Mucosa of descending colon (tissue), 3 donors: ENCODE measurements at places on chromosomes 4 and X. TPM values are rescaled to one million over a fixed set of nuclear protein-coding genes. Genes with fewer than 3 reads are reported as not detected.

GRCh38 chrX:13469963-13470684, 99.3 kb upstream of the EGFL6 start:
- DNase-seq: no peak

DNA sequence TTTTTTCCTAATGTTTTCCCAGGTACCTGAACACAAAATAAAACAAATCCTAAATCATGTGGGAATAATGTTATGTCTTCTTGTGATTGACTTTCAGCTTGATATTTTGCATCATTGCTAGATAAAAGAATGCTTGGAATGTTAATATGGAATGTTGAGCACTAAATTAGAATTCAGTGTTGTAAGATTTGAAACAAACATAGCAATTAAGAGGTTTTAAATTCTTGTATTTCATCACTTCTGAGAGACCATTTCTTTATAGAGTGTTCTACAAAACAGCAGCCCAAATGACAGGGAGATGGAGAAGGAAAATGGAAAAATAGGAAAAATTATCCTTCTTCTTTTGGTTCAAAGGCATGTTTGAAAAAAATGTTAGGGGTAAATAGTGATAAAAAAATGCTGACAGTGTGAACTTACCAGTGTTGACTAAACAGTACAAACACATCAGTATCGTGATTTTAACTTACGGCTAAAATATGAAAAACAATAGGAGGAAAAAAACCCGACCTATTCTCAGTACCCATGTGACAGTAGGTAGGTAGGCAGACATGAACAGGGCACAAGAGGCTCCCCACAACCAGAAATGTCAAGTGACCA, 102.6 kb upstream of the PDE5A start:
- DNase-seq: no peak

GRCh38 chrX:41599507-41599906, 89.3 kb upstream of the GPR34 start:
- DNase-seq: no peak

DNA sequence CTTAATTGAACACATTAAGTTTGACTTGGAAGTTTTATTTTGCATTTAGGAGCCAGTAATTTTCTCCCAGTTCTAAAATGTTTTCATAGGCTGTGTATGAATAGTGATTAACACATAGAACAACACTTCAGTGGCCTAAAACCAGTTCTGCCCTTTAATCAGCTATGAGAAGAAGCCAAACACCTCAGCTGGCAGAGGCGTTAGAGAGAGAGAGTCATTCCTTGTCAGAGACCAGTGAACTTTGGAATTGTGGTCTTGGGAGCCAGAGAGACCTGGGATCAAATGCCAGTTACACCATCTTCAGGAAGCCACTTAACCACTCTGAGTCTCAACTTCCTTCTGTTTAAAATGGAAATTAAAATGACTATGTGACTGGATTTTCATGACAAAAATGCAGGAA, 39.3 kb upstream of the PRPS2 start:
- no peak for DNase-seq

Gene ATP1B4
- total RNA-seq: not detected

DNA sequence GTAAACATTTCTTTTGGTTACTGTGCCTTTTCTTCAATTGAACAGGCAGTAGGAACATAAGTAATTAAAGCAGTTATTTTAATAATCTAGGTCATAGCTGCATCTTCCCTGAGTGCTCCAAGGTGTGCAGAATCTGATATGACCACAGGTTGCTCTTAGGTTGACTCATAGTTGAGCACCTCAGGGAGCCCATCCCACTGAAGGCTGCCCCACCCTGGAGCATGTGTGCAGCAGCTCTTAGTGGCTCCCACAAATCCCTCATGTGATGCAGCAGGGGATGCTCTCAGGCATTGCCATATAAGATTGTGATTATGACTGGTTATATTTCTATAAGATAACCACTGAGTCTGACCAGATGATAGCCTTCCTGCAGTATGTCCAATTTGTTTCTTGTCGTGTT, 72.3 kb downstream of the ZNF518B start:
- DNase-seq: no peak

- no peak for DNase-seq
Observed at GRCh38 chrX:44189116-44189515, 154.4 kb downstream of the EFHC2 start.

DNA sequence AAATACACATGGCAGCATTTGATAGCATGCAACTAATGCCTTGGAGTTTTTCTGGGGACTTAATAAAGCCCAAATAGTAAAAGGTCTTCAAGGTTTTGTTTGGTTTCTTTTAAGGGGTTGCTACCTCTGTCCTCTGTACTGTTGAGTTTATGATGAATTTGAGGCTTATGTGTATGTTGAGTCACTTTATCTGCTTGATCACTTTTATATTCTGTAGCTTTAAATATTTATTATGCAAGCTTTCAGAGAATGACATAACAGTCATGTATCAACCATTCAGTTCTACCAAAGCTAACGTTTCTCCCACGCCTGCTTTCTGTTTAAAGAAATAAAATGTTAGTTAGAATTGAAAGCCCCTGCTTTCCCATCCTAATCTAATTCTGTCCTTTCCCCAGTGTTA, 122.2 kb downstream of the NHS start:
- DNase-seq: no peak

DNA sequence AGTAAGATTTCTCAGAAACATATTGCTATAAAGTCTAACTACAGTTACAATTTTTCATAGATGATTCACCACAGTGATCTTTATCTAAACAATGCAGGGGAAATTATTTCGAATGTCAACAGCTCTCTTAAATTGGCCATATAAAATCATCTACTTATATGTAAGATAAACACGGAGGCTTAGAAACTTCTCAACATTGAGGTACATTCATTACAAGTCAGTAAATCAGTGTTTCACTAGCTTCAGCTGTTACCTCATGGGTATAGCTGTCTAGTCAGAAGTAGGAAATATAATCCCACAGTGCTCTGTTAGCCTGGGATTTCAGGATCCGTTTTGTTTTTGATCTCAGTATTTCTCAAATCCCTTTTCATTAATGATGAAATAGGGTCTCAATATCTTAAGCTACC, 43.2 kb downstream of the PCDH7 start:
- DNase-seq: no peak

Gene POF1B
- 141 TPM for total RNA-seq

DNA sequence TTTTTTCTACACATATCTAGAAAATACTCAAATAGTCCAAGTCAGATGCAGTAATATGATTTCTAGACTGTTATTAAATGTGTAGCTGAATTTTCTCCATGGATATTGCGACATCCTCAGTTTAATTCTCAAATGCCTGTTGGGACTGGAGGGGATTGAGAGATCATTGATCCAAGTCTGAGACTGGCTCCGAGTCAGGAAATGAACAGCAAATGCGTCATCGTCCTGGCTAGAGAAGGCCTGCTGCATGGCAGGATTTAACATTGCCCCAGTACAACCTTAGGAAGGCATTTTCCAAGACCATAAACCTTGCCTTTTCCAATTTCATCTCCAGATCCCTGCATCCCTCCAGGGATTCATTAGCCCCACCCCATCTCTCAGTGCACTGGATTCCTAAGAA, 56.6 kb upstream of the SLC6A14 start:
- no peak for DNase-seq

DNA sequence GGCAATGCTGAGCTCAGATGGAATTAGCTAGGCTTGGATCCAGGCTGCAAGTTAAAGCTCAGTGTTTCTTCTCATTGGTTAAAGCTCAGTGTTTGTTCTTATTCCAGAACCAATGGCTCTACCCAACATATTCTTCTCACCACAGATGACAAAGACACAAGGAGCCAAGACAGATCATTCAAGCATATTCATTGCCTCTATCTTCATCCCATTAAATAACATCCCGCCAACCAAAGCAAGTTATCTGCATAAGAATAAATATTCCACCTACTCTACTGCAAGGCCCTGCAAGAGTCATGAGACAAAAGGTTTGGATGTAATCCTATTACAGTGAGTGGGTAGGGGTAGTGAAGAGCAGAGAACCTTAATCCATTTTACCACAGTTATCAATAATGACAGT, 766.5 kb downstream of the C4orf33 start:
- no peak for DNase-seq

Gene AMBN
- not detected for total RNA-seq

DNA sequence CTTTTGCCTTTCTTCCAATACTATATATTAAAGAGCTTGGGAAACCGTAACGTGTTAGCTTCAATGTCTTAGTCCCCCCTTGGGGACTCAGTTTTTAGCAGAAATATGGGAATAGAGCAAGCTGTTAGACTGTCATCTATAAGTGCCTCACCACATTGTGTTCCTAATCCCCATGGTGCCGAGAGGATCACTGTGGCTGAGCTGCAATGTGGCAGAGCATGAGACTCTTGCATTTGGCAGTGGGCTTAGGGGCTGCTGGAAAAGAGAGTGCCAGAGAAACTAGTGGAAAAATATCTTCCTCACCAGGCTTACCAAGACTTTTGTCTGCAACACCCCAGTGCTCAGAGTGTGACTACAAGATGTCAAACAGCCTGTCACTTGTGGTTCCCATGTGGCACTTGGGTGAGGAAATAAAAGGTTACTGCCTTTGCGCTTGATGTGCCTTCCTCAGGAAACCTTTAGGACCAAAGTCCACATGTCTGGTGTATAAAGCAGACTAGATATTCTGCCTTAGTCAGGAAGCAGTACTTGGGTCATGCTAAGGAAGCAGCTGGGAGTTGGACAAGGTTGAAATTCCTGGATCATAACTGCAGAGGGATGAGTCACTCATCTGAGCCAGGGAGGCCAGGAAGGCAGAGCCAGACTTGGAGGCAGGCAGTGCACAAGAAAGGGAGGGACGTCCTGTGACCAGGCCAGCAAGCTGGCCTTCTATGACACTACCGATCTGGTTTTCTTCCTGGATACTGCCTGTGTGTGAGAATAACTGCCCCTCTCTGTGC, 9.7 kb upstream of the MAGEA4 start:
- no peak for DNase-seq

Gene FGF13
- total RNA-seq: 12.8 TPM

DNA sequence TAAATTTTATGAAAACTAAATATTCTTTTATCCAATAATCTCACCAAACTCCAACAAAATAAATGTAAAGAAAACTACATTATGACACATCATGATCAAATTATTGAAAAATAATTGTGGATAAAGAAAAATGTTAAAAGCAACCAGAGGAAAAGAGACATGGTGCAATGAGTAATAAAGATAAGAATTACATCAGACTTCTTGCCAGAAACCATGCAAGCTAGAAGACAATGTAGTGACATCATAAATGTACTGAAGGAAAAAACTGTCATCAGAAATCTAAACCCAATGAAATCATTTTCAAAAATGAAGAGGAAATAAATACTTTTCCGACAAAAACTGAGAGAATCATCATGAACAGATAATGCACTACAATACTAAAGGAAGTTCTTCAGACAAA, 135.9 kb upstream of the EOLA2 start:
- DNase-seq: no peak

DNA sequence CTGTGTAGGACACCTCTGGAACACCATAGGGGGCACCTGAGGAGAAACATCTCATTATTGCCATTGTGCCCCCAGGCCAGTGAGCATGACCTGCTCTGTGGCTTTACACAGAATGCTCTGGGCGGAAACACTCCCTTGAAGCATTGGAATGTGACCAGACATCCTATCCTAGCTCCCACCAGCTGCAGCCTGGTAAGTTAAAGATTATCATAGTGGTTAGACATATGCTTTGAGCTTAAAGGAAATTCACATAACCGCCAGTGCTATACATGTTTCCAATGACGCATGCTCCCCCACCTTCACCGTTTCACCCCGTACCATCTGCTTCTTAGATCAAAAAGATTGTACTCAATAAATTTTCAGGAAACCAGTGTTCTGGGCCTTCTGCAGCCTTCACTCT, 217.7 kb upstream of the CENPE start:
- DNase-seq: no peak

GRCh38 chr4:100257567-100257966, 67.3 kb upstream of the DDIT4L start:
- DNase-seq: no peak

Gene PRRG3
- 0.22 TPM for total RNA-seq

DNA sequence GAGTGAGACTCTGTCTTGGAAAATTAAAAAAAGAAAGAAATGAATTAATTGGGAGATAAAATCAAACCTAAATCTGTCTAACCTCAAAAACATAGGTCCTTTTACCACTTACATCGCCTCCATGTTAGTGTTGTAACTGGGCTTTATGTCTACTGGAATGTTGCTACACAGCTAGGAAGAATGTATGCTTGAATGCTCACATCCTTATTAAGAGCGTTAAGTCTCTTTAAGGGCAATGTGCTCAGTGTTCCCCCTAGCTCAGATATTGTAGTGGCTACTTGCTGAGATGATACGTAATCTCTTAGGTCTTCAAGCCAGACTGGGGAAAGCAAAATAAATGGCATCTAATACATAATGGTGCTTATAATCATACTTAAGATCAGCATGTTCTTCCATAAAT, 1072.8 kb downstream of the PDHA2 start:
- DNase-seq: no peak

Gene TRIM2
- 154 TPM for total RNA-seq

Gene DDX53
- not detected for total RNA-seq

GRCh38 chr4:82954212-82954611, 53.7 kb downstream of the THAP9 start:
- DNase-seq: no peak

Gene MND1
- total RNA-seq: 5.3 TPM

GRCh38 chr4:148443512-148444295, 1.5 kb upstream of the NR3C2 start:
- peak; percentile 52 for DNase-seq

DNA sequence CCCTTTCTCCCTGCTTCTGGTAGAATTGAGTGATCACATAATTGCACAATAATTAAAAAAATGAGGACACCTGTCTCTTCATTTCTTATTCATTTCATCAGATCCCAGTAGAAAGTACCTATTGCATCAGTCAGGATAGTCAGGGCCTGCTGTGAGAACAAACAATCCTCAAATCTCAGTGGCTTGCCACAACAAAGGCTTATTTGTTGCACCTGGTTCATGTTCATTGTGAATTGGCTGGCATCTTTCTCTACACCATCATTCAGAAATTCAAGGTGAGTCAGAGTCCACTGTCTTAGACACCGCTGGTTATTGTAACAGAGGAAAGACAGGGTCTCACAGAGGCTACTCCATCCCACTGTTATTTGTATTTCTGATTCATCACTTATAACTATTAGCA, 409.8 kb downstream of the STIM2 start:
- no peak for DNase-seq

- DNase-seq: no peak
Observed at GRCh38 chr4:23560748-23561147, 329.1 kb downstream of the PPARGC1A start.

DNA sequence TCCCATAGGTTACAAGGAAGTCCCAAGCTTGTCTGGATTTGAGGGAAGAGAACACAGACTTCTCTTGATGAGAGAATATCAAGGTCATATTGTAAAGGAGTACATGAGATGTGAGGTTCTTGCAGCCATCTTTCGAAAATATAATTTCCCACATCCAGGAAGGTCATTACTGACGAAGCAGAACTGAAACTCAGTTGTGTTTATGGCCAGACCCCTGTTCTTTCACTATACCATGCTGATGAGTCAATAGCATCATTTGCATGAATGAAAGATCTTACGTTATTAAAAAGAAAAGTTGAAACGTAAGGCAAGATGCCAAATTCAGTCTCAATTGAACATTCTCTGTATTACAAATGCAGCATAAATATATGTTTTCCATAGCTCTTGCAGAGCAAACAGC, 14.2 kb upstream of the CCDC149 start:
- no peak for DNase-seq
